Activated CD4-positive, alpha-beta T cell treated with anti-CD3 and anti-CD28 coated beads, Interleukin-2, amount 50 U/mL, for 24 hours (primary cell): ENCODE measurements at places on chromosomes 11 and 22.

- DNase-seq: no peak
These were observed 211.8 kb downstream of the LUZP2 start for GRCh38 chr11:24708616-24709015.

GRCh38 chr11:41392596-41392995 lies 66.9 kb downstream of the LRRC4C start:
- DNase-seq: no peak

DNA sequence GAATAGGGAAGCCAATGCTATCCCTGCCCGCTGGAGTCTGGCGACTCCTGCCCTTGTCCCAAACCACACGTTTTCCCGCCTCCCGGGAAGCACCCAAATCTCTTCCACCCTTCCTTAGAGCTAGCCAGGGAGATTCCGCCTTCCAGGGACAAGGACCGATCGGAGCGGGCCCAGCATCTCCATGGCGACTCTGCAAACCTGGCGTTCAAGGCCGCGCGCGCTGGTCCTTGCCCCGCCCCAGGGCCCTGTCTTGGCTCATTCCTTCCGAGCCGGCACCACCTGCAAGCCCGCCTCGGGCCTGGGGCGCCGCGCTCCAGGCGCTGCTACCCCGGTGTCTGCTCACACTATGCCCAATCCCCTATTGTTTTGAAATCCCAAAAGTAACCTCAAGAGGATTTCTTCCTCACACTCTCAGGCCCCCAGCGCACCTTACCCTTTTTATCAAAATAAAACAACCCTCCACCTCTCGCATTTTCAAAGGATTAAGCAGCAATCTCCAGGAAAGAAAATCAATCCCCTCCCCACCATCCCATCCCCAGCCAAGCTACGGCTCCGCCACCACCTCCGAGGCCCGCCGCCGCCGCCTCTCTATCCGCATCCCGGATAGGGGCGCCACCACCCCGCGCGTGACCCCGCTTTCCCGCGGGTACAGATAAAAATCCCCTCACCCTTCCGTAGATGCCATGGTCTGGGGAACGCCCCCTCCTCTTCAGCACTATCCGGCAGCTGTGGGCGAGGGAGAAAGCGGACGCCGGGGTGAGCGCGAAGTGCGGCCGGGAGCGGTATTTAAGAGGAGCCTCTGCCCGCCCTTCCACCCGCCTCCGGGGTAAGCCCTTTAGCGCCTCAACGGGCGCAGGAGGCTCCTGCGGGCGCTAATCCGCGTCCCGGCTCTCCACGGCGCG lies 825 bp downstream of the SLC1A2 start:
- no peak for DNase-seq

DNA sequence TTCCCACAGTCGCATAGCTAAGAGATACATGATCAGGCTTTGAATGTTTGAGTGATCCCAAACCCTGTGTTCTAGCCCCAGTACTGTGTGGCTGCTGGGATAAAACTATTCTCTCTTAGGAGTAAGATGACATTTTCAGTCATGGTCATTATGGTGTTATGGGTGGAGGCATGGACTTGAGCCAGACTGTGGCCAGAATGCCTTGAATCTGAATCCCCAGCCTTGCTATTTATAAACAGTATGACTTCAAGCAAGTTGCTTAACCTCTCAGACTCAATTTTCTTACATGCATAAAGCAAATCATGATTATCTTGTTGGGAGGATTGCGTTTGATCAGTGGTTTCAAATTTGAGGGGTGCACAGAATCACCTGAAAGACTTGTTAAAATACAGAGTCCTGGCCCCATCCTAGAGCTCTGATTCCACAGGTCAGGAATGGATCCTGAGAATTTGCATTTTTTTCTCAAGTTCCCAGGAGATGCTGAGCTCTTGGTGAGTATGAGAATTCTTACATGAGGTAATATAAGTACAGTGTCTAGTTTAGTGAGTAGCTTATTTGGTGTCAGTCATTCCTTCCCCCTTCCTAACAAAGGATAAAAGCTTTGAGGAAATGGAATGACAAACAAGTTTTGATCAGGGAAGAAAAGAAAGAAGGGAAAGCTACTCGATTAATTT lies 571.7 kb downstream of the METTL15 start:
- no peak for DNase-seq

DNA sequence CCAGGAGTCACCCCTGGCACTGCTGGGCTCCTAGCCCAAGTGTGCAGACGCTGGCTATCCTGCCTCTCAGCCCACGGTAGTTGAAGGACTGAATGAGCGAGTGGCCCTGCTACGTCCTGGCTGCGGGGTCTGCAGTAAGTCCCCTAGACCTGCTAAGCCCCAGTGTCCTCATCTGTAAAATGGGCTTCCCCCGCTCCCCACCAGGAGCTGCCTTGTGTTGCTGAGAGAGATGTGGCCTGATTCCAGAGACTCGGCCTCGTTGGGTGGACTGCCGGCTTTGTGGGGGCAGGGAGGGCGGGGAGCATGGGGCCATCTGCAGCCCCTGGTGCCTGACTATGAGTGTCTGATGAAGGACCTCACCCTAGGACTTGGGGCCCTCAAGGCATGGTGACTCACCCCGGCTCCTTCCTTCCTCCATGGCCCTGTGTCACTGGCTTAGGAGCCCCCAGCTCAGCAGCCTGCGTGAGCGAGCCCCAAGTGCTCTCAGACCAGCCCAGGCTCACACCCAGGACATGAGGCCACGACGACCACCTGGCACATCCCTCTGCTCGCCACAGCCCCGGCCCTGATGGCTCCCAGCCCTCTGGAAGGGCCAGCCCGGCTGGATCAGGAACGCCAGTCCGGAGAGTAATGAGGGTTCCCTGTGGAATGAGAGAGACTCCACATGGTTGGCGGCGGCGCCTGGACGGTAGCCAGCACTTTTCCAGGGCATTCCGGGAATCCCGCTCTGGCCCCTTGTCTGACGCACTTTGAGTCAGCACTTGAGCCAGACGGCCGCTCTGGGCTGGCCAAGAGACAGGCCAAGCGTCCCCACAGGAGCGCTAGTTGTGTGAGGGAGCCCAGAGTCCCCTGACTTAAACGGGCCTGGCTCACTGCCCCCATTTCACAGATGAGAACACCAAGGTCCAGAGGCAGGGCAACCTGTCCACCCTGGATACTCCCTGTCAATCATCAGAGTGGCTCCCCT lies 50.5 kb upstream of the SHISAL1 start:
- DNase-seq: no peak

DNA sequence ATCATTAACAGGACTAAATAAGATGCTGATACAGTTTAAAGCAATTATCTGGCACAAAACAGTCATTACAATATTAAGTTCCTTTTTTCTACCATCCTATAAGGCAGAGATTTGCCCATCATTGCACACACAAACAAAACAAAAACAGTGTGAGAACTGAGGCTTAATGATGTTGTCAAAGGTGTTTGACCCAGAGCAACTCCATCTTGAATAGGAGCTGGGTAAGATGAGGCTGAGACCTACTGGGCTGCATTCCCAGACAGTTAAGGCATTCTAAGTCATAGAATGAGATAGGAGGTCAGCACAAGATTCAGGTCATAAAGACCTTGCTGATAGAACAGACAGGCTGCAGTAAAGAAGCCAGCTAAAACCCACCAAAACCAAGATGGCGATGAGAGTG lies 33.2 kb downstream of the CTSC start:
- DNase-seq: no peak

DNA sequence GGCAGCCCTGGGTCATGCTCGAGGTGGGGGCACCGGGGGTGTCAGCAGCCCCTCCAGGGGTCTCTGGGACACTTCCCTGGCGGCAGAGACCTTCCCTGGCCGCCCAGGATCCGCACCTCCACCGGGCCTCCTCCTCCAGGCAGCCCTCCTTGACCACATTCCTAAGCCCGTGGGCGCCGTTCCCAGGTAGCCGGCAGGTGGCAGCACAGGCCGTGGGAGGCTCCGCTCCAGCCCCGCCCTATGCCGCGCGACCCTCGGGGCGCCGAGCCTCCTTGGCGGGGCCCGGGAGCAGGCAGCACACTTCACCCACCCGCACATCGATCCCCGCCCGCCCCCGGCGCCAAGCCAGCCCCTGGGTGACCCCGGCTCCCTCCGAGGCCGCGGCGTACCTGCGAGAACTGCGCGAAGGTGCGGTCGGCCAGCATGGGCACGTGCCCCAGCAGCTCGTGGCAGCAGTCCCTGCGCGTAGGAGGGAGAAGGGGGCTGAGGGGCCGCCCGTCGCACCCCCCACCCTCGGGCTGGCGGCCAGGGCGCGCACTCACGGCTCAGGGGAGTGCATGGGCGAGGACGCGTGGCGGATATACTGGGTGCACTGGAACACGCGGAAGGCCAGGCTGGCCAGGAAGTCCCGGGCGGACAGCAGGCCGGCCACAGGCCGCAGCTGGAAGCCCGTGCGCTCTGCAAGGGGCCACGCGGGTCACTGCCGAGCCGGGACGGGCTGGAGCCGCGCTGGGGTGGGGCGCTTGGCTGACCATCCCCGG lies 5.3 kb upstream of the INS start:
- DNase-seq: no peak

DNA sequence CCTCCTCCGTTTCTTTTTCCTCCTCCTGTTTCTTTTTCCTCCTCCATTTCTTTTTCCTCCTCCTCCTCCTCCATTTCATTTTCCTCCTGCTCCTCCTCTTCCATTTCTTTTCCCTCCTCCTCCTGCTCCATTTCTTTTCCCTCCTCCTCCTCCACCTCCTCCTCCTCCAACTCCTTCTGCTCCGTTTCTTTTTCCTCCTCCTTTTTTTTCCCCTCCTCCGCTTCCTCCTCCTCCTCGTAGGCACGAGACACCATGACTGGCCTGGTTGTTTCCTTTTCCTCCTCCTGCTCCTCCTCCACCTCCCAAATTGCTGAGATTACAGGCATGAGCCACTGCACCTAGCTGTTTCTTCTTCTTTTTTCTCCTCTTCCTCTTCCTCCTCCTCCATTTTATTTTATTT lies 25.6 kb upstream of the DRICH1 start:
- no peak for DNase-seq

DNA sequence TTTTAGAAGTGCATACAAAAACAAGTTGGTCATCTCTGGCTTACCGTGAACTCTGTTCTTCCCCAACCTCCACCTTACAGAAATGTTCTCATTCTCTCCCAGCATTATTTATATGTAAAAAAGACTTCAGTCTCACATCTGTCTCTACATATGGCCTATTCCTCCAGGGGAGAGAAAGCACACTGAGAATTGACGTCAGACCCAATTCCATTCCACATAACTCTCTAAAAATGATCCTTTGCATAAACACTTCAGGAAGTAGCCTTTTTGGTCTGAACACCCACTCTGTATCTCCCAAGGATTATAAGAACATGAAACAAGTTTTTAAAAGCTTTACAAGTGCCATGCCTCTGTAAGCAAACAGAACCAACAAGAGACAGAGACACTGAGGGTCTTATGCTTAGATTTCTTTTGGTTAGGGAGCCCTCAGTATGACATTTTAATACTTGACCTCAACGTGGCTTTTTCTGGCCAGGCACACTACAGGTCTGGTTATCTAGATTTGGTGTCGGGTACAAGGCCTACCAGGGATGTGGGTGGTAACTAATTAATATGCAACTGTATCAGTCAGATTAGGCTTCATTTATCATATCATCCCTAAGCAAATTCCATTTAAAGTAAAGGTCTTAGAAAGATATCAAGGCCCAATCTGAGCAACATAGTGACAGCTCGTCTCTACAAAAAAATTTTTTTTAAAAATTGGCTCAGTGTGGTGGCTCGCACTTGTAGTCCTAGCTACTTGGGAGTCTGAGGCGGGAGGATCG lies 48.5 kb upstream of the PPP2R1B start:
- no peak for DNase-seq

GRCh38 chr11:28835317-28835716 lies 727.1 kb downstream of the METTL15 start:
- no peak for DNase-seq

GRCh38 chr11:17250561-17251350 lies 25.8 kb upstream of the NUCB2 start:
- DNase-seq: no peak

DNA sequence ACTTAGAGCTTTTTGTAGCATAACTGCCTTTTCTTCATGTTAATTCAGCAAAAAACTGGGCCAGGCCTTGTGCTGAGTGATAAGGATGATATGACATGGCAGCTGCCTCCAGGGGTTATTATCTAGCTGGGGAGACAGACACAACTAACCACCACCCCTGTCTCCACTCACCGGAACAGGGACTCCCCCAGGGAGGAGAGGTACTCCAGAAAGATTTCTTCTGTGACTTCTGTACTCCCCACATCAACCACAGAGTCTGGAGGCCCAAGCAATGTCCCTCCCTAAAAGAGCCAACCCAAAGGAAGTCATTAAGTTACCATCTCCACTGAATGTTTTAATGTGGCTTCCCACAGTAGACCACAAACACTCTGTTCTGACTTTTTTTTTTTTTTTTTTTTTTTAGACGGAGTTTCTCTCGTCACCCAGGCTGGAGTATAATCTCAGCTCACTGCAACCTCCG lies 14.3 kb upstream of the PMM1 start:
- peak; percentile 55 for DNase-seq

DNA sequence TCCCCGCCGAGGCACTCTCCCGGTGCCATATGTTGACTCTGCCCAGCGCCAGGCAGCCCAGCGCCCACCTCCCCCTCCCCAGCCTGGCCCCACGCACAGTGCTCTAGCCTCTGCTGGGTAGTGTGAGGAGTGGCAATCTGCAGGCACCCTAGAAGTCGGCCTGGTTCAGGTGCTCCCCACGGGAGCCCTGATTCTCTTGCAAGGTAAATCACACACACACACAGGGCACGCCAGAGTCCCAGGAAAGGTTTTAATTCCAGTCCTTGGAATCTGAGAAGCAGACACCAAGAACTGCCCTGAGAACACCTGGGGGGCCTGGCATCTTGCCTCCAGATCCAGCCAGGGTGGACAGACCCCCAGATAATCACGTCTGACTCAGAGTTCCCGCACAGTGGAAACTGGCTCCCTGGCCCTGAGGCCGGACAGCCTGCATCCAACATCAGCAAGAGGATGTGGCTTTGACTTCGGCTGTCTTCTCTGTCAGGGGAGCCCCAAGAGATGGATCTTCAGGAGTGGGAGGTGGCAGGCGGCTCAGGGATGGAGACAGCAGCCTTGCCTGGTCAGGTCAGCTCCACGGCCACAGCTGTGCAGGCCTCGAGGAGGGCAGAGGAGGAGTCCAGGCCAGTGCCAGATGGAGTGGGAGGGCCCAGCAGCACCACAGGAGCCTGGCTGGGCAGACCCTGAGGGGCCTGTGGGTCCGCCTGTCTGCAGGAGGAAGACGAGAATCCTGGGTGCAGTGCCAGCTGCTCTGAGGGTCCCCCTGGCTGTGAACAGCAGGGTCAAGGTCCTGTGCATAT lies 1.1 kb upstream of the RIN1 start:
- no peak for DNase-seq

- DNase-seq: no peak
These were observed 32.2 kb downstream of the CWC15 start for GRCh38 chr11:94941131-94941530.

- no peak for DNase-seq
These were observed 60.5 kb upstream of the SLC5A12 start for GRCh38 chr11:26782220-26782965.

GRCh38 chr22:45397806-45398205 lies 15.6 kb downstream of the SMC1B start:
- DNase-seq: no peak

- DNase-seq: no peak
These were observed 34.9 kb downstream of the RPL27A start for GRCh38 chr11:8717544-8717875.

- DNase-seq: no peak
These were observed 153.2 kb upstream of the E2F8 start for GRCh38 chr11:19393941-19394340.
